Suppressor macrophage treated with lipopolysaccharide for 1 hour (primary cell): ENCODE measurements at places on chromosomes 16 and 17.
A peak's percentile ranks its signal among the peaks of the same experiment; 100 is the strongest.

- peak; percentile 36 for DNase-seq
Measured at GRCh38 chr16:19517424-19518089, 4.3 kb downstream of the GDE1 start.

- no peak for DNase-seq
Measured at GRCh38 chr17:42509841-42510240, 26.2 kb upstream of the NAGLU start.

DNA sequence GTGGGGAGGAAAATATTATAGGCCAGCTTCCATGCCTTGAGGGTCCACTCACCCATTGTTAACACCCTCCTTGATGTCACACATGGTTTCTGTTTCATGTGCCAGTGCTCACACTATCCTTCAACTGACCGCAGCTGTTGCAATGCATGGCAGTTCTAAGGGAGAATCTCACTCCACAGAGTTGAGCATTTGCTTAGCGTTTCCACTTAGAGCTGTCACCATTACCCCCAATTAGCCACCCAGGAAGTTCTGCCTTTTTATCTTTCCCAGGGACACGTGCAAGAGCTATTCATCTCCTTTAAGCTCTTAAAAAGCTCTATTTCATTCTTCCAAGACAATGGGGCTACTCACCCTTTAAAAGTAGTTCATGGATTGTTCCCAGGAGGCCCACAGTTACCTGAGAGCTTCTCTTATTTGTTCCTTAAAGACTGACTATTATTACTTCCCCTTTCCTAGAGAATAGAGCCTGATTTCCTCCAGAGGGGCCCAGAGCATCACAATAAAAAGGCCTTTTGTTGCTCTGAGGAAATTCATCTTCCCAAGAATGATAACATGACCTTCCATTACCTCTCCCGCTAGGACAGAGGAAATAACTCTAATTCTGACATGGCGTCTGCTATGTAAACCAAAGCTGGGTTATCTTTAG lies 126.8 kb downstream of the CACNG3 start:
- no peak for DNase-seq

DNA sequence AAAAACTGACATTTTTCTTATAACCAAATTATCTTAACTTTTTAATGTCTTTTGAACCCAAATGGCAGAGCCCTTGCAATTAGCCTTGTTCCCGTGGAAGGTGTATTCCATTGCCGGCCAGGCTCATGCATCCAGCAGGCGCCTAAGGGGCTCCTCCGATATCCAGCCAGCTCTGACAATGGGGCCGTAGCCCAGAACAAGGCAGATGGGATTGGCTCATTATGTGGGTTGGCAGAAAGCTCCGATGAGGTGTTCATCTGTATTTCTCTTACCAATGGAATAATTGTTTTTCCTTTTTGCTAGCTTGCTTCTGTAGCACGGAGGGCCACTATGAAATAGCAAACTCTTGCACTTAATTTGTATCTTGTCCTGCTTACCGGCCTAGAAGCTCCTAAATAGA lies 208.2 kb upstream of the CHMP6 start:
- DNase-seq: no peak

DNA sequence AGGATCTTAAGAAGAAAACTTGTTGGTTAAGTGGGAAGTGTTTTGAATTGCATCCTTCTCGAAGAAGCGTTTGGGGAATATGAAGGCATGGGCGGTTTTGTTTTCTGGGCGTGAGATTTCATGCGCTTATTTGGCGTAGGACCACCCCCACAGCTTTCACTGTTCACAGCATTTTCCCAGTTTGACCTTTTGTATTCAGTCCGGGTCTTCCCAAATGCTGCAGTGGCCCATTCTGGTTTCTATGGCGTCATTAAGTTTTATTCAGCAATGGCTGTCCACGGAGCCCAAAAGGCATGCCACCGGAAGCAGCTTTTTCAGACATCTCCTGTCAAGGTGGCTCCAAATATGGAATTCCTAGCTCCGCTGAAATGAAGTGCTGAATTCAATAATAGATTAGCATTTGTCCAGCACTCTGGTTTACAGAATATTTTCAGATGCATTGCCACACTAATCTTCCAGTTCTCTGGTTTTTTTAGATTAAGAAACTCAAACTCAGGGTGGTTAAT lies 90.6 kb upstream of the FBXO47 start:
- DNase-seq: no peak

- no peak for DNase-seq
Measured at GRCh38 chr16:11024333-11025053, 80.1 kb downstream of the CLEC16A start.

GRCh38 chr17:78124081-78124835 lies 4.3 kb downstream of the TMC6 start:
- peak; percentile 59 for DNase-seq

DNA sequence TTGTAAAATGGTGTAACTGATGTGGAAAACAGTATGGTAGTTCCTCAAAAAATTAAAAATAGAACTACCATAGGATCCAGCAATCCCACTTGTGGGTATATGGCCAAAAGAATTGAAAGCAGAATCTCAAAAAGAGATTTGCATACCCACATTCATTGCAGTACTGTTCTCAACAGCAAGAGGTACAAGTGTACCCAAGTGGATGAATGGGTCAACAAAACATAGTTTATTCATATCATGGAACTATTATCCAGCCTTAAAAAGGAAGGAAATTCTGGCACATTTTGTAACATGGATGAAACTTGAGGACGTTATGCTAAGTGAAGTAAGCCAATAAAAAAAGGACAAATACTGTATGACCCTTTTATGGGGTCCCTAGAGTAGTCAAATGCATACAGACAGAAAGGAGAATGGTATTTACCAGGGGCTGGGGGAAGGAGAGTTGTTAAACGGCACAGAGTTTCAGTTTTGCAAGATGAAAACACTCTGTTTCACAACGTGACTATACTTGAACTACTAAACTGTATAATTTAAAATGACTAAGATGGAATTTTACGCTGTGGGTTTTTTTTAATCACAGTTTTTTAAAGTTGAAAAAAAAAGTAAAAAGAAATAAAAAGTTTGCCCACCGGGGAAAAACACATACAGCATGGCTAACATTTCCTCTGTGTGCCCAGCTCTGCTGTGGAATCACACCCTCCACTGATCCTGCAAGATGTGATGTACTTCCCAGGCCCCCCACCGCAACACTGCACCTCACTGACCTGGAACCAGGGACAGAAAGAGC lies 6.1 kb downstream of the TVP23A start:
- DNase-seq: peak; percentile 89

DNA sequence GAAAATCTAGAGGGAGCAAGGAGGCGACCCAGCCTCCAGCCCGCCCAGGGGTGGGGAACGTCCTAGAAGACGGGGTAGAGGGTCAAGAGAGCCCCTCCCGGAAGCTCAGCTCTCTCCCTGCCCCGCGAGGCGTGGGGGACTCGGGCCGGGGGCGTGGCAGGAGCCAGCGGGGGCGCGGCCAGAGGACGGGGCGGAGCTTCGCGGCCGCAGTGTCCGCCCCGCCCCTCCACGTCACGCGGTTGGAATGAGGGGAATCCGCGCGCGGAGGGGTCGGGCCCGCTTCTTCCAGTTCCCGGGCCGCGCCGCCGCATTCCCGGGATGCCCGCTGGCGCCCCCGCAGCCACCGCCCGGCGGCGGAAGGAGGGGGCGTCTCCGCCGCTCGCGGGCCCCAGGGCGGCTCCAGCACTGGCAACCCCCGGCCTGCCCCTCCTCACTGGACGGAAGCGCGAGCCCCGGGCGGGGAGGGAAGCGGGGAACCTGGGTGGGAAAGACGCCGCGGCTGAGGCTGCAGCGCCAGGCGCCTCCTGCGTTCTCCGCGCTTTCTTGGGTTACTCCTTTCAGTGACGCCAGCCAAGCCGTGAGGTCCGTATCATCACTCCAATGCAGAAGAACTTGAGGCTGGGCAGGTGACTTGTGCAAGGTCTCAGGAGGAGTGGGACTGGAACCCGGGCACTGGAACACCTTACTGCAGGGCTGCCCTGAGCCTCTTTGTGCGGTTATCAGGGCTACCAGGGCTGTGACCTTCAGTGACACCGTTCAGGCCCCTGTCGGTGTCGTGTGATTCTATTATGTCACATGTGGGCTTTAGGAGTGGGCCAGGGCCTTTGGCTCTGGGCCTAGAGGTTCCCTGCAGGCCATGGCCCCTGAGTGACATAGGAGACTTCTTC lies 4.3 kb downstream of the MYO1C start:
- peak; percentile 96 for DNase-seq

- no peak for DNase-seq
Measured at GRCh38 chr16:88927010-88927409, 50.0 kb downstream of the CBFA2T3 start.

- DNase-seq: no peak
Measured at GRCh38 chr16:23505180-23505665, 5.1 kb downstream of the GGA2 start.

DNA sequence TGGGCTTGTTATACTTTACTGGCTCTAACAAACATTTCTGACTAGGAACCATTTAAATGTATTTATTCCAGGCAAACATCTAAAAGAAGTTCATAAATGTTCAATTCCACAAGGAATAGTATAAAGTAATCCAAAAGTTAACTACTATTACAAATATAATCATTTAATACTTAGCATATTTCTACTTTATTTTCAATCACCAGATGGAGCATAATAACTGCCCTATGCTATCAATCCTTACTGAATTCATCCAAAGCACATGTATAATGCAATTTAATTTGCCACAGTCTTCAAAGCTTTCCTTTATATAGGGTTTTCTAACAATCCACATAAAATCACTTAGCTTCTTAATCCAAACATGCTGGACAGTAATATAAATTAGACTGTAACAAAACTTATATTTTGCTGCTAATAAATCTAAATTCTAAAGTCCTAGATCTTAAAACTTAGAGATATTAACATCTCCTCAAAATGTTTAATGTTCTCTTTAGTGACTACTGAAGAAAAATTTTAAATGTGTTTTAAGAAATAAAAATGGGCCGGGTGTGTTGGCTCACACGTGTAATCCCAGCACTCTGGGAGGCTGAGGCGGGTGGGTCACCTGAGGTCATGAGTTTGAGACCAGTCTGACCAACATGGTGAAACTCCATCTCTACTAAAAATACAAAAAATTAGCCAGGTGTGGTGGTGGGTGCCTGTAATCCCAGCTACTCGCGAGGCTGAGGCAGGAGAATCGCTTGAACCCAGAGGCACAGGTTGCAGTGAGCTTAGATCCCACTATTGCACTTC lies 5.9 kb downstream of the MEIOB start:
- DNase-seq: no peak

GRCh38 chr16:57623251-57624043 lies 5.0 kb upstream of the ADGRG1 start:
- no peak for DNase-seq

DNA sequence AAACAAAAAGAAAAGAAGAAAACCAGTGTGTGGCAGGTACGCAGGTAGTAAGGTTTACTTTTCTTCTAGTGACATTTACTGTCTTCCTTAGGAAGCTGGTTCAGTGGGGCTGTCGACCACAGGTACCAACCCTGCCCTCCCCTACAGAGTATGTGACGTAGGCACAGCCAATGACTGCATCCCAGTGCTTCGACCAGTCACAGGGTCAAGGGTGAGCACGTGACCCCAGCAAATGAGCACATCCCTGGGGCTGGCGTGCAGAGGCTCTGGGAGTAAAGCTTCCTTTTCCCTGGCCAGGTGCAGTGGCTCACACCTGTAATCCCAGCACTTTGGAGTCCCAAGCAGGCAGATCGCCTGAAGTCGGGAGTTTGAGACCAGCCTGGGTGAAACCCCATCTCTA lies 38.9 kb upstream of the PLCG2 start:
- no peak for DNase-seq

- no peak for DNase-seq
Measured at GRCh38 chr16:56279132-56279531, 87.8 kb downstream of the GNAO1 start.

DNA sequence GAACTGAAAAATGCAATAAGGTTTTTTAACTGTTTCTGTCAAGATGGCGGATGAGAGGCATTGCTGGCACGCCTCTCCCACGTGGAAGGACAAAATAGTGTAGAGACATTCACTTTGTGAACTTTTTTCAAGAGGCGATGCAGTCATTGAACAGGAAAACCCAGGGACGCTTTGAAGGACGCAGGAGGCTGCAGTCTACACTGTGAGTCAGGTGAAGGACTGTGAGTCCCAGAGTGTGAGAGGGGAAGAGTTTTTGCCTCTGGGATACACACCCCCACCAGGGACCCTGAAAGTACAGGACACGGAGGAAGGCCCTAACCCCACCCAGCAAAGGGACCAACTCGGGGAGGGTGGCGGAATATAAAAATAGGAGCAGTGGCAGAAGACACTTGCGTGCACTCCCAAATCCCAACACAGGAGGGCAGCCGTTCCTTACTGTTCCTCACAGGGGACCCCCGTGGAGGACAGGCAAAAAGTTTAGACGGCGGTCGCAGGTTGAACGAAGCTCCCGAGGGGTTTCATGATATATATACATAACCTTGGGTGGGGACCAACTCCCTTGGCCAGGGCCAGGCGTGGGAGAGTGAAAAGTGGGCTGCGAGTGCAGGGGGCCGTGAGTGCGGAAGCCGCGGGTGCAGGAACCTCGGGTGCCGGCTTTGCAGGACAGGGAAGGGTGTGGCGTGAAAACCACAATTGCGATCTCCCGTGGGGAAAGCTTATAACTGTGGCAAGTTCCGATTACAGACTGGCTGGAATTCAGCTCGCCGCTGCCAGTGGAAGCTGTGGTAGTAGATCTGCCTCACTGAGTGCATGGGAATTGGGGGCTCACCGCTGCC lies 82.0 kb upstream of the ALOX12 start:
- peak; percentile 80 for DNase-seq

GRCh38 chr17:28228986-28229729 lies 89.8 kb upstream of the TMEM97 start:
- no peak for DNase-seq

- DNase-seq: peak; percentile 52
Measured at GRCh38 chr17:5236938-5237540, 2.4 kb upstream of the SCIMP start.

- DNase-seq: no peak
Measured at GRCh38 chr17:42230225-42230624, 35.9 kb upstream of the GHDC start.

GRCh38 chr17:66455060-66455459 lies 152.6 kb downstream of the PRKCA start:
- no peak for DNase-seq

DNA sequence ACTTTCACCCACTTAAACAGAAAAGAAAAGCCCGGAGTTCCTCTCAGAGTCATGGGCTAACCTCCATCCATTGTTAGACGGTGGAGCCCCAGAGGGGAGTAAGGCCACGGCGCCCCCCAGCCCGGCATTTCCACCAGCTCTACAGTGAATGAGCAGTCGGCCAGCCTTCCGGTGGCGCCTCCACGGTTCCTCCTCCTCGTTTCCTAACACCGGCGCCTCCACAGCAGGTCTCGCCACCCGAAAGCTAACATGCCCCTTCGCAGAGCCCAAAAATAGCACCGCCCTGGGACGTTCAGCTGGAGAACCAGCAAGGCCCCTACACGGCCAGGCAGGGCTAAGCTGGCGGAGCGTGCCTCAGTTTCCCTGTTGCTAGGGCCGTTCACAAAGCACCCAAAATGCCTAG lies 858 bp downstream of the MMD start:
- peak; percentile 71 for DNase-seq

DNA sequence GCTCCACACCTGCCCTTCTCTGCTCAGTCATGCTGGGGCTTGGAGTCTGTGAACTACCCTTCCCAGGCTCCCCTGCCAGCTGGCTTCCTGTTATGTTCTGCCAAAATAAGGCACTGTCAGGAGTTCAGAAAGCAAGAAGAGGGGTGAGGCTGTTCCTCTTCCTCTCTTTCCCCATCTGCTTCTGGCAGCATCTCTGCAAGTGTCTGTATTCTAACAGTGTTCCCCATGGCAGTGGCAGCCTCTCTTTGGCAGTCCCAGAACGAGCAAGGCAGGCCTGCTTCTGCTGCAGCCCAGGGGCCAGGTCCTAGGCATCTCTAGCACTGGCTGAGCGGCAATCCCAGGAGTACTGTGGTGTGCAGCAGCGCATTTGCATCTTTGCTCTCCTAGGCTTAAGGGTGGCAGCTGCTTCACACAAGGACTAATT lies 219.1 kb downstream of the STX8 start:
- DNase-seq: peak; percentile 54
